ENCODE measurements at places on chromosomes 11 and 22.
A peak's percentile ranks its signal among the peaks of the same experiment; 100 is the strongest.

DNA sequence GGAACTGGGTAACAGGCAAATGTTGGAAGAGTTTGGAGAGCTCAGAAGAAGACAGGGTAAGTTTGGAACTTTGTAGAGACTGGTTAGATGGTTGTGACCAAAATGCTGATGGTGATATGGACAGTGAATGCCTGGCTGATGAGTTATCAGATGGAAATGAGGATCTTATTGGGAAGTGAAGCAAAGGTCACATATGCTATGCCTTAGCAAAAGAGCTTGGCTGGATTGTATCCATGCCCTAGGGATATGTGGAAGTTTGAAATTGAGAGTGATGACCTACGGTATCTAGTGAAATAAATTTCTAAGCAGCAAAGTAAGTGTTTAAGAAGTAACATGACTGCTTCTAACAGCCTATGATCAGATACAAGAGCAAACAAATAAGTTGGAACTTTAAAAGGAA is 17.8 kb downstream of the BBOX1 start:
- peaks cover 6% of the 10 kb centered on the region for H3K4me1 ChIP-seq
- H3K27ac ChIP-seq = no peak overlapping the region
- H3K36me3 ChIP-seq = no peaks in the 10 kb centered on the region
- DNase-seq = no peak

GRCh38 chr11:43786016-43786415 is 94.6 kb upstream of the ALKBH3 start:
- H3K27ac ChIP-seq = no peak overlapping the region
- DNase-seq = no peak
- H3K4me1 ChIP-seq = peaks cover 5% of the 10 kb centered on the region
- no peaks in the 10 kb centered on the region for H3K27me3 ChIP-seq

DNA sequence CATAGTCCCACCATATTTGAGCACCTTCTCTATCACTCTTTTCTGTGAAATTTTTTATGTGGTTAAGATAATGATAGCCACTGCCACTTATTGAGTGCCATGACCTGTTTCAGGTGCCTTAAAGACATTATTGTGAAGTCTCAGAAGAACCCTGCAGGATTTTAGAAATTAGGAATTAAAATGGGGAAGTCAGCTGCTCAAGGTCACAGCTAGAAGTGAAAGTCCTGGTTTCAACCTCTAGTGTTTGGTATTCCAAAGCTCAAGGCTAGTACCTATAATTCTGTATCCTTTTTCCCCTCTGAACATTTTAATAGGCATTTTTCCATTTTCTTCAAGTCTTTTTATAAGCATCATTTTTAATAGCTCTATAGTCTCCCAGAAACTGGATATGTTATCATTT is 9.0 kb upstream of the RRM1 start:
- no peak overlapping the region for H3K4me3 ChIP-seq
- no peak overlapping the region for H3K27ac ChIP-seq
- H3K36me3 ChIP-seq = peaks cover 26% of the 10 kb centered on the region
- no peaks in the 10 kb centered on the region for H3K27me3 ChIP-seq
- no peaks in the 10 kb centered on the region for H3K4me1 ChIP-seq
- no peak for DNase-seq

DNA sequence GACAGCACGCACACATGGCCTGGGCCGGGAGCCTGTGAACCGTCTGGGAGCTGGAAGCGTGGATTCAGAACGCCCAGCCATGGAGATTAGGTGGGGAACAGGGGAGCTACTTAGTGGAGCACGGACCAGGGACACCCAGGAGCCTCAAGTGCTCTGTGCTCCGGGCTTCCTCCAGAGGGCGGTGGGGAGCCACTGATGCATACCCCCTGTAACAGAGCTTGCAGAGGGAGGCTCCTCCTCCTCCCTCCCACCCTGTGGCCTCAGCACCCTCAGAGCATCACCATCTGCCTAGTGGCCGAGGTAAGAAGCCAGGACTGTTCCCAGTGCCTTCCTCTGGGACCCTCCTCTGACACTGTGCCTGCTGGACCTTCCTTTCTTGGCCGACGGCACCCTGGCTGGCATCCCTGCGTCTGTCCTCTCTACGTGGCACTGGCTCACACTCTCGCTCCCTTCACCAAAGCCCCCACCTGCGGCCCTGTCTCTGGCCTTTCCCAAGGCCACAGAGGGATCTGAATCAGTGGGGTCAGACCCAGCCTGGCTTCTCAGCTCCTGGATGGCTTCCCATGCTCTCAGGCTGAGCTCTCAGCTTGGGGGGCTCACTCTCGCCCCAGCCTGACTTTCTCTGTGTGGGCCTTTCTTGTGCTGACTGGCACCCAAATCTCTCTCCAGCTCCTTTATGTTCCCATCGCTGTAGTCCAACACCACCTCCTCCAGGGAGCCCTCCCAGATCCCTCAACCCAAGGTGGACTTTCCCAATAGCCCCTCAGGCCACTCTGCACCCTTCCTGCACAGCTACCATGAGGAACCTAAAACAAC is 780.9 kb downstream of the BRD1 start:
- no peaks in the 10 kb centered on the region for H3K27me3 ChIP-seq
- no peak overlapping the region for H3K27ac ChIP-seq
- H3K4me3 ChIP-seq = no peak overlapping the region
- H3K4me1 ChIP-seq = no peaks in the 10 kb centered on the region
- H3K36me3 ChIP-seq = no peaks in the 10 kb centered on the region

GRCh38 chr11:75919525-75919924 is 104.5 kb downstream of the UVRAG start:
- no peaks in the 10 kb centered on the region for H3K27me3 ChIP-seq
- peaks cover 5% of the 10 kb centered on the region for H3K36me3 ChIP-seq
- H3K27ac ChIP-seq = no peak overlapping the region
- H3K4me1 ChIP-seq = peaks cover 7% of the 10 kb centered on the region
- no peak for DNase-seq
- H3K4me3 ChIP-seq = no peak overlapping the region

- H3K27ac ChIP-seq = no peak overlapping the region
These were observed 41.1 kb downstream of the AMOTL1 start for GRCh38 chr11:94809251-94809650.

DNA sequence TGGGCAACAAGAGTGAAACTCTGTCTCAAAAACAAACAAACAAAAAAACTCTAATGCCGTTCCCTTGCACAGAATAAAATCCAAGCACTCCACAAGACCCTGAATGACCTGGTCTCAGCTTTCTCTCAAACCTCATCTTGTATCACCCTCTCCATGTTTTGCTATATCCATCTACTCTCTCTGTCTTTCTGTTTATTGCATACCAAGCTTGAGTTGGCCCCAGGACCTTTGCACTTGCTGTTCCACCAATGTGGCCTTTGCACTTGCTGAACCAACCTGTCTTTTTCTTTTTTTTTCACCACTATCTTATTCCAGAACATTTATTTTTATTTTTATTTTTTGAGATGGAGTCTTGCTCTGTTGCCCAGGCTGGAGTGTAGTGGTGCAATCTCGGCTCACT is 2.0 kb upstream of the L3MBTL2 start:
- no peak overlapping the region for H3K4me3 ChIP-seq
- no peak for DNase-seq
- peaks cover 5% of the 10 kb centered on the region for H3K4me1 ChIP-seq
- H3K27ac ChIP-seq = no peak overlapping the region
- no peaks in the 10 kb centered on the region for H3K27me3 ChIP-seq

- H3K36me3 ChIP-seq = no peaks in the 10 kb centered on the region
- no peak for DNase-seq
- H3K27me3 ChIP-seq = no peaks in the 10 kb centered on the region
- H3K27ac ChIP-seq = no peak overlapping the region
- no peak overlapping the region for H3K4me3 ChIP-seq
These were observed 36.2 kb downstream of the USP35 start for GRCh38 chr11:78224906-78225420.

DNA sequence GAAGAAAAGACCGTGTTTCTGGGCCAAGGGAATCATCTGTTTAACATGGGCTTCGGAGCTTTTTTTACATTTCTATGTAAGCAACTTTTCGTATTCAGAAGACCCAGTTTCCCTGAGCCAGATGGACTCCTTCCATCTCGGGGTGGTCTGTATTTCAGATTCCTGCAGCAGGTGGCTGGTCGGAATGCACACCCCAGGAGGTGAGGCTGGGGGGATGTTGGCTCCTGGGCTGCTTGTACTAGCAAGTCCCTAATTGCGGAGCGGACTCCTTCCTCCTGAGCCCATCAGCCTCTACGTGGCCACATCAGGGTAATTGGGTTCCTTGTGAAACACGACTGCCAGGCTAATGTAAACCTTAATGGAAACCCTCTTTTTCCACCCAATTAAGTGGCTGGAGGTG is 58.7 kb downstream of the PARVB start:
- H3K27ac ChIP-seq = no peak overlapping the region
- peaks cover 8% of the 10 kb centered on the region for H3K4me1 ChIP-seq
- DNase-seq = no peak
- H3K27me3 ChIP-seq = no peaks in the 10 kb centered on the region

DNA sequence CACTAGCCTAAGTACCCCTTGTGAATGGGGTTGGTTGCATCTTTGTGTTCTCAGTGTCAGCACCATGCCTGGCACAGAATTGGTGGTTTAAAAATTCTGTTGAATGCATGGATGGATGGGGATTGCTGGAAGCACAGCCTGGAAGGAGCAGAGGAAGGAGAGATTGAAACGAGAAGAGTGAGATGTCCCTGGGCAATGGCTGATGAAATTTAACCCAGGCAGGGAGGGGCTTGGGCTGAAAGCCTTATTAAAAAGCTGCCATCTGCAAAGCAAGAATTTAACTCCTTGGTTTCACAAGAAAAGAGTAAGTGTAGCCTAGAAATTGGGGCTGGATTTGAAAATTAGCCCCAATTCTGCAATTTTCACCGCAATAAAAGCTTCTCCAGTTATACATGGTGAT is 126.7 kb downstream of the TEAD1 start:
- DNase-seq = no peak
- H3K4me1 ChIP-seq = peaks cover 62% of the 10 kb centered on the region
- no peak overlapping the region for H3K4me3 ChIP-seq
- H3K27ac ChIP-seq = peak overlapping the region; percentile 37
- H3K36me3 ChIP-seq = peaks cover 2% of the 10 kb centered on the region
- H3K27me3 ChIP-seq = no peaks in the 10 kb centered on the region

DNA sequence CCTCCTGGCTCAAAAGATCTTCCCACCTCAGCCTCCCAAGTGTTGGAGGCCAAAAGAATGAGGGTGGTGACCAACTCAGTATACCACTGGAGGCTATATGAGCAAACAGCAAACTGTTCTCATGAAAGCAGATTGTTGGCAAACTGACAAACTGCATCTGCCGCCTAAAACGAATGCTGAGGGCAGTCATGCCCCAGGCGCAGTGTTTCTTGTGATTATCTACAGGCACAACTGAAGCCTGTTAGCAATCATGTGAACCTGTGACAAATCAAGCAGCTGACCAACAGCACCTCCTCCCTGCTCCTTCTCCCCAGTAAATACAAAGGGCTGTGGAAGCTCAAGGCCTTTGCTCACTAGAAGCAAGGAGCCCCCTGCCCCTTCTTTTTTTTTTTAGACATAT is 47.8 kb downstream of the BTBD10 start:
- H3K36me3 ChIP-seq = peaks cover 56% of the 10 kb centered on the region
- H3K4me3 ChIP-seq = no peak overlapping the region
- no peaks in the 10 kb centered on the region for H3K4me1 ChIP-seq
- H3K27ac ChIP-seq = no peak overlapping the region
- no peaks in the 10 kb centered on the region for H3K27me3 ChIP-seq

DNA sequence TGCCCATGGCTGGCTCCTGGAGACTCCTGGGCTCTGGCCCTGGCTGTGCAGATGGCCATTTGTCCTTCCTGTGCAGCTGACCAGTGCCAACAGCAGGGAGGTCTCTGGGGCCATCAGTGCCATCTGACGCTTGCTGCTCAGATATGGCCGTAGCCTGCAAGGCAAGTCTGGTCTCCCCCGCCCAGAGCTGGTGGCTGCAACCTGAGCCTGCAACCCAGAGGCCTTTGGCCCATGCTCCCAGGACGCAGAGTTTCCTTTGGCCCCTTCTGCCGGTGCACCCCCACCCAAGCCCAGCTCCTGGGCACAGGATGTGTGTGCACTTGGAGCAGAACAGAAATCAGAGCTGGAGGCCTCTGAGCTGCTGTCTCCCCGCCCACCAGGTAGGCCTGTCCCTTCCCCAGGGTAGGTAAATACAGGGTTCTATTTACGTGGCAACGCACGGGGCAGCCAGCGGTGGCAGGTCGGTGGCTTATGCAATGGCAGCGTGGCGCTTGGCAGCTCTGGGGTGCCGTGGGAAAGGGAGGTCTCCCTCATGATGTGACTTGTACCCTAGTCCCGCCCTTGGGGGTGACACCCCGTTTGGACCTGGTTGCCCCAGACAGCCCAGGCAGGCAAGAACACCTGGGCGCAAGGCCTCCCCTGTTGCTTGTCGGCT is 21.0 kb upstream of the MYEOV start:
- no peak overlapping the region for H3K4me3 ChIP-seq
- H3K27me3 ChIP-seq = no peaks in the 10 kb centered on the region
- DNase-seq = no peak
- no peaks in the 10 kb centered on the region for H3K36me3 ChIP-seq
- peaks cover 18% of the 10 kb centered on the region for H3K4me1 ChIP-seq

GRCh38 chr11:17596310-17596669 is 49.2 kb downstream of the OTOG start:
- H3K4me3 ChIP-seq = no peak overlapping the region
- H3K27me3 ChIP-seq = peaks cover 21% of the 10 kb centered on the region
- peaks cover 12% of the 10 kb centered on the region for H3K36me3 ChIP-seq

DNA sequence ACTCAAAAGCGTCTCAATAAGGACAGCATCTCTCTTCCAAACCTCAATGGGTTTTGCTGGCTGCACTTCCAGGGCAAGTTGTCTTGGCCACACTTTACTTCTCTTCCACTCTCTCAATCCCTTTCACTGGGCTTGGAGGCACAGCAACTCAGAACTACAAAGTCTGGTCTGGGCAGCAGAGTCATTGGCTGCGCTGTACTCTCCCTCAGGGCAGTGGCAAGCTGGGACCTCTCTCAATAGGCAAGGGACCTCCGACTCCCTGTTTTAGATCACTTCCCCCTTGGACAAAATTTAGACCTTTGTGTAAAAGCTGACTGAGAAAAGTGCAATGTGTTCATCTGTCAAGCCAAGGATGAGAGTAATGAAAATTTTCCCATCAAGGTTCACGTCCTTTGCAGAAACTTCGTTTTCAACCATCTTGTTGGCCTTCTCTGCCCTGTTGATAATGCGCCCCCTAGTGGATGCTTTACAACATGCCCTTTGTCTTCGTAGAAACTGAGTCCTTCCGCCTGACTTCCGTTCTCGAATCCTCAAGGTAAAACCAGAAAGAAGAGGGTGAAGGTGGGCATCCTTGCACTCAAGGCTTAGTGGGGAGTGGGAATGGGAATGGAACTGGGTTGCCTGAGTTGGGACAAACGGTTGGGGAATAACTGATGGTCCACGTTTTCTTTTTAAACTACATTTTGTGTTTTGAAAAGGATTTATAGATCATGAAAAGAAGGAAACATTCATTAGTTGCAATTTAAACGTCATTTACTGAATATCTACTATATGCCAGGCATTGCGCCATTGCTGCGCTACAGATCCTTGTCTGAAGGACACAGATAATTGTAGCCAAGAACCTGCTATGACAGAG is 99.1 kb downstream of the CD44 start:
- H3K36me3 ChIP-seq = no peaks in the 10 kb centered on the region
- H3K27ac ChIP-seq = no peak overlapping the region
- DNase-seq = peak; percentile 83

Measured in MCF 10A (cell line).